ENCODE measurements at places on chromosomes 6 and 20. TPM values are rescaled to one million over a fixed set of nuclear protein-coding genes. Genes with fewer than 3 reads are reported as not detected.
A peak's percentile ranks its signal among the peaks of the same experiment; 100 is the strongest.

The RIPPLY2 gene
- not detected for total RNA-seq

DNA sequence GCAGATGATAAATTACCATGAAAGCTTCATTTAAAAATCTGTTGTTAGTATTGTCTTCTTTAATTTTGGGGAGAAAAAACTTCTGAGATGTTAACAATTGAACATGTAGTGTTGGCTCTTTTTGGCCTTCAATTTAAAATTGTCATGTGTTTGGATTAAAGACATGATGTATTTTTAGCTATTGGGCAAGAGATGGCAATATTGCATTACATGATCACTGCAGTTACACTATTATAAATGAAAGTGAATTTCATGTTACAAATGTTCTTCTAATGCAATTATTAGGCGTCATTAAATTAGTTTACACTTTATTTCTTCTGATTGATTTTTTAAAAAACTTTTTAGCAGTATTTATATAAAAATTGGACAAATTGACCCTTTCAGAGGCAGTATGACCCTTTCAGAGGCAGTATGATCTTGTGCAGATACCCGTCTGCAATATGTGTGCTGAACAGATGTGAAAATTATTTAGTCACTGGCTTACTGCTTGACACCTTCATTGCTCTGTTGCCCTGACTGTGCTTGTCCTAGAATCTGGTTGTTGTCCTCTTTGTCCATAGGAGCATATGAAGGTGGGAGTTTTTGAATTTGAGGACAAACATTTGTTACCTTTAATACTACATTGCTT lies 25.8 kb downstream of the CDKAL1 start:
- no peak for DNase-seq

The HEY2 gene
- 2.2 TPM for total RNA-seq

GRCh38 chr6:12150812-12151432 lies 138.8 kb downstream of the HIVEP1 start:
- DNase-seq, result peak; percentile 62

The FGD2 gene
- total RNA-seq, result 56.9 TPM

GRCh38 chr6:124869416-124869815 lies 92.8 kb upstream of the RNF217 start:
- DNase-seq, result no peak

GRCh38 chr6:166004876-166005275 lies 162.8 kb downstream of the TBXT start:
- DNase-seq, result no peak

DNA sequence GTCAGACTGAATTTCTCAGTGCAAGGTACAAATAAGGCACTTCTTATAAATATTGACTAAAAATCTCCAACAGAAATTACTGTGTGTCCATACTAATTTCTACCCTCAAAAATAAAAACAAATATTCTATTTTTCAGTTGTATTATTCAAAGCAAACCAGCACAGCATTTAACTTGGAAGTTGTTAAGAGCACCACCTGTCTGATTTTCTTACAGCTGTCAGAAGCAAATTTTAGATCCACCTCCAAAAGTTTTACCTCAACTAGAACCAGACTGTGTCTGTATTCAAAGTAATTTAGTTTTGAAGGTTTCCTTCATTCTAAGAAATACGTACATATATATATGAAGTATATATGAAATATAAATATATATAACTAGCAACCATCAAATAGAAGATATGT lies 1.2 kb downstream of the TRDN start:
- DNase-seq, result no peak

The TAAR2 gene
- total RNA-seq, result not detected

DNA sequence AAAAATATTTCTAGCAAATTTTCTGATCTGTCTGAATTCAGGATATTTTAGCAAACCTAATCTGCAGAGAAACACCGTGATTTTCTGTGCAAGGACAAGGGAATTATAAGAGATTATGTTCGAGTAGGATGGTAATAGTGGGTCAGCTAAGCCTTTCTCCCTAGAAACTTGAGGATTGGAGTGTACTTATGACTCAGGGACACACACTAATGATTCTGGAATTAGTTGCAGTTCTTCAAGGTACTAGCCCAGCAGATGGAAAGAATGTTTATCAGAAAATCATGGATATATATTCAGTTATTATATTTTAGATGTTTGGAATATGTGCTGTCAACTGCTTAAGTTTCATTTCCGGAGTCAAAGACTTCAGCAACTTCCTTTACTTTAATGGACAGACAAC lies 177.1 kb upstream of the MAP3K7 start:
- no peak for DNase-seq

GRCh38 chr20:23020230-23021018 lies 14.7 kb upstream of the SSTR4 start:
- no peak for DNase-seq
